ENCODE measurements at places on chromosomes 16 and 17.
A peak's percentile ranks its signal among the peaks of the same experiment; 100 is the strongest.

GRCh38 chr16:21208446-21209230, 2.7 kb downstream of the ZP2 start:
- DNase-seq, result no peak

DNA sequence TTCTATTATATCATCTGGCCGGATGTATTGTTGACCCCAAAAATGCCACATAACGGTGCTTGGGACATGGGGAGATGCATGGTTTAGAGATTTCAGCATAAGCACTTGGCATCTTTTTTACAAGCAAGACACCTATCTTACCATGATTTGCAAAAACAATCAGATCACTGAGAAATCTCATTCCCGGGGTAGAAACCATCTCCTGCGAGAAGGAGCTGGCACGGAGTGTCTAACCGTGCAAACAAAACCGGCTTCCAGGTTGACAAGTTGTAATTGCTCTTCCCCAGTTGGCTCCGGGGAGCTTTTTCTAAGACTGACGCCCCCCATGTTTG, 1.0 kb downstream of the SLC16A6 start:
- DNase-seq, result no peak

GRCh38 chr16:78842950-78843349, 743.5 kb downstream of the WWOX start:
- no peak for DNase-seq

GRCh38 chr16:79598348-79599181, 2.0 kb downstream of the MAF start:
- DNase-seq, result peak; percentile 55

- DNase-seq, result no peak
These were observed 7.8 kb upstream of the DUS1L start for GRCh38 chr17:82073446-82073845.

DNA sequence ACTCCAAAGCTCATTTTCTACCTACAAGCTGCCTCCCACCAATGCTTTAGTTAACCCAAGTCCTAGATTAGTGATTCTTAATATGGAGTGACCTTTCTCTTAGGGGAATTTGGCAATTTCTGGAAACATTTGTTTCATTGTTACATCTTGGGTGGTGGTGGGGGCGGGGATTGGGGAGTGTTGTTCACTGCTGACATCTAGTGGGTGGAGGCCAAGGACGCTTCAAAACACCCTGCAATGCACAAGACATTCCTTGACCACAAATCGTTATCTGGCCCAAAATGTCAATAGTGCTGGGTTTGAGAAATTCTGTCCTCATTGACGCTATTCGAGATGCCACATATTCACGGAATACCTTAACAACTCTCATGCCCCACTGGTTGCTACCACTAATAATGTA, 282.9 kb downstream of the RBFOX1 start:
- no peak for DNase-seq

- no peak for DNase-seq
These were observed 28.5 kb upstream of the TRAP1 start for GRCh38 chr16:3745751-3746355.

Data from heart right ventricle (tissue), 16 donors.